Suppressor macrophage (primary cell): ENCODE measurements at places on chromosomes 16 and 17.

GRCh38 chr16:72467157-72467759 lies 295.3 kb upstream of the PMFBP1 start:
- peak; percentile 27 for DNase-seq

DNA sequence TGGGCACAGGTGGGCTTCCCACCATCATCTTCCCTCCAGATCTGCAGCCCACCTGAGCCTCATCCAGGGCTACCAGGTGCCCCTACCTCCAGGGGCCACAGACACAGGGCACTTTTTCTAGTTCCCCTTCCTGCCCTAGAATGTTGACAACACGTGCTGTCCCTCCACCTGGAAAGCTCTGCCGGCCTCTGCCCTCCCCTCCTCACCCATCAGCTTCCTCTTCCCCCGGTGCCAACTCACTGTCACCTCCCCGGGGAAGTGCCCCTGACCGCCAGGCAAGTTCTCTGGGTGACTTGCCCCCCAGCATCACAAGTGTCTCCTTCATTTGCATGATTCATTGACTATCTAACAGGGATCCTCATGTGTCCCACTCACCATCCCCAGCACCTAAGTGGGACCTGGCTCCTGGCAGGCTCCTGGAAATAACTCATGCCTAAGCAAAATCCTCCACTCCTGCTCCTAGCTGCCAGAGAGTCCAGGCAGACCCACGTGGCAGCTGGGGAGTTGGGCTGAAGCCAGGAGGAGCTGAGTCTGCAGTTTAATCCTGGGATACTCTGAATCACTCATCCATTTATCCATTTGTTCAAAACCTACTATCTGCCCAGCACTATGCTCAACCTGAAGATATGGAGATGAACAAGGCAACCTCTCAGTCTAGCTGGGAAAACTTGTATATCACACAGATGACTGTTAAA lies 304.4 kb downstream of the FOXL1 start:
- no peak for DNase-seq

- DNase-seq, result no peak
Observed at GRCh38 chr17:6099492-6099891, 29.3 kb downstream of the WSCD1 start.

DNA sequence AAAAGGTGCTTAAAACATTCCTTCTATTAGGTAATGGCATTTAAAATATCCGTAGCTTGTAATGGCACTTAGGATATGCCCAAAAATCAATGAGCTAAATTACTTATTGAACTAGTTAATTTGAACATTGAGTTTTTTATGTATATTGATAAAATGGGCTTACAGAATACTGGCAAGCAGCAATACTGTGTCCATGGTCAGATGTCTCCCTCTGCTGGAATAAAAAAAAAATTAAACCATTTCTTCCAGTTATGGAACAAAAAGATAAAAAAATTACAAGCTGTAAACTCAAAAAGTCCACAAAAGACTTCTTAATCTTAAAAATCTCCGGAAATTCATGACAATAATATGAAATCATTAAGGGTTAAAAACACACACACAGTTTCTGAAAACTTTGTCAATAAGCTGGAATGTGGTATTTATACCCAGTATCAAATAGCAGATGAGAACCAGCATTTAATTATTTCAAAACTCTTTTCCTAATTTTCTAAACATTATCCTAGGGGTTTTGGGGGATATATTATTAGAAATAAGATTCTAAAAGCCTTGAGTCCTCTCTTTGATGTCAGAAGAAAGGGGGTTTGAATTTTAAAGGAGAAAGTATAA lies 21.5 kb upstream of the PSMD7 start:
- peak; percentile 30 for DNase-seq

- DNase-seq, result no peak
Observed at GRCh38 chr16:27768651-27769272, 218.8 kb downstream of the KATNIP start.

GRCh38 chr17:71658996-71659395 lies 461.8 kb upstream of the SOX9 start:
- no peak for DNase-seq

DNA sequence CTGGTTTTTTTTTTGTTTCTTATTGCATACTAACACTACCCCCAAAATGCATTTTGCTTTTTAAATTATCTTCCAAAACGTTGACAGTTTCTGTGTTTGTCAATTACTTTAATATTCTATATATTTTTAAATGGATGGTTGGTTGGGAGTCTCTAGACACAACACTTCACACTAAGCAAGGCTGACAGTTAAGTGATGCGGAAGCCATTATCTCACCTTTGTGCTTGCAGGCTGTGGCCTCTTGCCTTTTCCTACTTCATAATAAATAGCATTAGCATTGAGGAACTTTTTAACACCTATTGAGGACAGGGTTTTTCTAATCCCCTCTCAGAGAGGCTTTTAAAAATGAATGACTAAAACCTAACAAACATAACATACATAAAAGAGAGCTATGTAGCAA lies 280.8 kb upstream of the TBX2 start:
- DNase-seq, result no peak

DNA sequence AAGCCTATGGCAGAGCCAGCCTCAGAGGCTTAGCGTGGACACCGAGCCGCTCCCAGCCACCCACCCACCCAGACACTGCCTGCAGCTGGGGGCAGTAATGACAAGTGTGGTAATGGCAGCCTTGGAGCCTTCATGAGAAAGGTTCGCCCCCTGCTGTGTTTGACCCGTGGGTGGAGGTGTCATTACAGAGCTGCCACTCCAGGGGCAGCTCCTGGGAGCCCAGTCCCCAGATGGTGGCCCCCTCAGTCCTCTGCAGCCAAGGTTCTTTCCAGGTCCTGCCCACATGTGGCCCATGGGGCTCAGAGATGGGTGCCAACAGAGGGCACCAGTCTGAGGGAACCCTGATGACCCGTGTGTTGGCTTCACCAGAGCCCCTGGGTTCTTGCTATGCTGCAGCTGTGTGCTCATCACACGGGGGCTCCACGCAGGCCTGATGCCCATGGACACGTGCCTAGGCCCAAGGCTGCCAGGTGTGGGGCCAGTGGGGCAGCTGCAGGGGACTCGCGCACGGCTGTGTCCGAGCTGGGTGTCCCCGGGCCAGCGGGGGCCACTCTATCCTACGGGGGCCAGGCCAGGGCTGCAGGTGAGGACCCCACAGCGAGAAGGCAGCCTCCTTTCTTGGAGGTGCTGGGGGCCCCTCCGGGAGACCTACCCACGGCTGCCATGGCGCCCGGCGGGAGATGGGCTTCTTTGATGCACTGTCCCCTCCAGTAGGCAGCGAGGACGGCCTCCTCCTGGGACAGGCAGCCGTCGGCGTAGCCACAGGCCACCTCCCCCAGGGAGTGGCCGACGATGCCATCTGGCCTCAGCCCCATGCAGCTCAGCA lies 8.1 kb downstream of the FASN start:
- DNase-seq, result no peak

DNA sequence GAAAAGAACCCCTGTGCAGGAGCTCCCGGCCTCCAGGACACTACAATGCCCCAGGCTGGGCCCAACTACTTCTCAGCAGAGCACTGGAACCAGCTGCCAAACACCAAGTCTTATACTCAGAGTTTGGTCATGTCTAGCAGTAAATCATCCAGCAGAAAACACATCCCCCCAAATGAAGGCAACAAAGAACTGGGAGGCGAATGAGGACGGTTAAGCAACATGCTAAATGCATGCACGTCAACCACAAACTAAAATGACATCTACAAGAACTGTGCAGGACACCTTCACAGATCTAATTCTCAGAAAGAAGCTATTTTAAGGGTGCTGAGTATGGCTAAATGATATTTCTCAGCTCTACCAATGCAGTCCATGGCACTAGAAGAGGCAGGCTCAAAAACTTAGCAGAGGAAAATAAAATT lies 7.6 kb upstream of the IRX5 start:
- no peak for DNase-seq

DNA sequence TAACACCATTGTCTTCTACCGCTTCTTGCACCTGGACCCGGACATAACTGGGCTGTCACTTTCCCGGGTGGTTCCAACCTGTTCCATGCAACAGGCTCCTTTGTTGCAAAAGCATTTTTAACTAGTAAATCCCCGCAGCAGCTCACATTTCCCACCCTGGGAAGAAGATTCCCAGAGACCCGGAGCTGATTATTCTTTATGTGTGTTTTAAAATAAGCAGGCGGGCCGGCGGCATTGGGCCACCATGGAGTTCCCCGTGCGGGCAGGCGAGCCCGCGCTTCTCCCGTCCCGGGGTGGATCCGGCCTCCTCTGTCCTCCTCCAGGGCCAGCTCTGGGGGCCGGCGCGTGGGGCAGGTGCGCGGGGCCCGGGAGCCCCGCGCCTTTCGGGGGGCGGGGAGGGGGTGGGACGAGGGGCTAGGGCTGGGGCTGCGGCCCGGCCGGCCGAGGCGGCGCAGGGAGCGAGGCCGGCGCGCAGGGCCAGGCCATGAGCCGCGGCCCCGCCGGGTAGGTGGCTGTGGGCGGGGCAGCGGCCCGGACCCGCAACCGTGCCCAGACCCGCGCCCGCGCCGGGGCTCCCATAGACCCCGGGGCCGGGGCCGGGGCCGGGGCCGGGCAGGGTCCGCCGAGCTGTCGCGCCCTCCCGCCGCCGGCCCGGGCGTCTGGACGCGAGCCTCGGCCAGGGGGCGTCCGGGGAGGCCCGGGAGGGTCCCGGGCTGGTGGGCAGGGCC lies 1.7 kb downstream of the CRAMP1 start:
- DNase-seq, result peak; percentile 75

DNA sequence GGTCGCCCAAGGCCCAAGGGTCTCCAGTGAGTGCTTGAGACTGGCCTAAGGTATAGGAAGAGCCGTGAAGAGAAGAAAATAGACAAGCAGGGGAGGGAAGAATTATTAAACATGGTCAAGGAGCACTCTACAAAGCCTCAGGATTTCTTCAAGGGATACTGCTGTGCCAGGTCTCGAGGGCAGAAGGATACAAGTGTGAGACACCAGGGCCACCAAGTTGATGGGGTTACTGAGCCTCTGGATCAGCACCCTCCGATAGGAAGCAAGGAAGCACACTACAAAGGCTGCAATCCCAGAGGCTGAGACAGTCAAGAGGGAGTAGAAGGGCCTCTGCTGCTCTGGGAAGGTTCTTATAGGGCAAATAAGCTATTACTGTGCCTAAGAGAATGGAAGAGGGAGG lies 6.5 kb downstream of the SUPT4H1 start:
- DNase-seq, result no peak

DNA sequence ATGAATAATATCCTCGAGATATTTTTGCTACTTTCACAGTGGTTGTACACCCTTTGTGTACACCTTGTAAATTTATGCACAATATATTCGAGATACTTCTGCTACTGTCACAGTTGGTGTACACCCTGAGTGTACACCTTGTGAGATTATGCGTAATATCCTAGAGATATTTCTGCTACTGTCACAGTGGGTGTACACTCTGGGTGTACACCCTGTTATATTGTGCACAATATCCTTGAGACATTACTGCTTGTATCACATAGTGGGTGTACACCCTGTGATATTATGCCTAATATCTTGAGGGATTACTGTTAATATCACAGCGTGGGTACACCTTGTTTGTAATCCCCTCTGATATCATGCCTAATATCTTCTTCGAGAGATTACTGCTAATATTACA lies 7.2 kb upstream of the NUDT7 start:
- DNase-seq, result no peak

DNA sequence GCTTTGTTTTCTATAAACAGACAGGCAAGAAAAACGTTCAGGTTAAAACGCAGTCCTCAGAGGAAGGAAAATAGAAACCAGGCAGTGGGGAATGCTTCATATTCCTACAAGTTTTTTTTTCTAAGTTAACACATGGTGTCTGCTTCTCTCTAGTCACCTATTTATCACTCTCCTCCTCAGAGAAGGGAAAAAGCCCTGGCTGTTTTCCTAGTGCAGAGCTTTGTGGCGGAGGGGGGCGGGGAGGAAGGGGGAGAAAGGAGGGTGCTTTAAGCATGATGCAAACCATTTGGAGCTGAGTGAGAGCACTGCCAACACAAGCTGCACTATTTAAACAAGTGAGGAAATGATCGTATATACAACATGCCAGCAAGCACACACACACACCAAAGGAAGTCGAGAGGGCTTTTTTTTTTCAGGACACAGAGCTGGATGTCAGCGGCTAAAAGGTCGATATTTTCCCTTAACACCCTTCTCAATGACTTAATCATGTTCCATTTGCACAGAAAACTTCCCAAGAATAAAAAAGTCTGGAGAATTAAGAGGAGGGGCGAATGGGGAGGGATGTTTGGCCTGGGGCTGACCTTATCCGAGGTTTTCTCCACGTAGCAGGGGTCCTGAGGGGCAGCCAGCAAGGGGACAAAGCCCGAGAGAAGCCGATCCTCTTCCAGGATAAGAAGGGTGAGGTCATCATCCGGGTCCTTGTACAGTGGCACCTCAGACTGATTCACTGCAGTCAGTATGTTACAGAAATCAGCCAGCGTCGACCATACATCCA lies 117.4 kb downstream of the HIC1 start:
- no peak for DNase-seq

DNA sequence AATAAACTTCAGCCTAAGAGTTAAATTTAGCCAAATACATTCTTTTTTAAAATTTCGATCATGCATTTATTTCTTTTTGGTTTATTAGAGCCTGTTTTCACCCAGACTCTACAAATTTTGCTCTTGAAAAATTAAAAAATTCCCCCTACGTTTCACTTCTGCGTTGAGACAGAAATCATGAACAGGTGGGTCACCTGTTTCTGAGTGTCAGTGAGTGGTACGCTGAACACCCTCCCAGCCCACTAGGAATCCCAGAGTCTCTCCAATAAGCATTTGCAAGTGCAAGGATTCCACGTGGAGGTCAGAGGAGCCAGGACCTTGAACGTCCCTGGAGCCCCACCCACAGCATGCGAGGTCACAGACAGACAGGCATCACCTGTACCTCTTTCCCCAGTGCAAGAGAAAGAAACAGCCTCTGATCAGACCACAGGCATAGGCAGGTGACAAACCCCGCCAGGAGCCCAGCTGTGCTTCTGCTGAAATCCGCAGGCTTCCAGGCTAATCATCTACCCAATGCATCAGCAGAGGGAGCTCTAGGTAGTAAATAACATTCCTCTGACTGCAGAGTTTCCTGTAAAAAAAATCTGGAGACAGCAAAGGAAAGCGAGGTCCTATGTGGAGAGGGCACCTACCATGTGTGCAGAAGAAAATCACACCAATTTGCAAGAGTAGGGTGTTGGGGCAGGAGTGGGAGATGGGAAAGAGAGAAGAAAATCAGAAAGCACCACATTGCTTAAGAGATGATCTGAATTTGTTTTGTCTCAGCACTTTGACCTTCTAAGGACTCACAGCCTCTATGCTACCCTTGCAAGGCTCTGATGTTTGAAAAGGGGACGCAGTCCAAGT lies 5.9 kb upstream of the XYLT1 start:
- DNase-seq, result peak; percentile 57

GRCh38 chr17:50872710-50873424 lies 6.7 kb upstream of the TOB1 start:
- DNase-seq, result peak; percentile 63

GRCh38 chr17:60481604-60482003 lies 44.4 kb downstream of the APPBP2 start:
- no peak for DNase-seq

GRCh38 chr16:48188449-48189102 lies 32.8 kb upstream of the ABCC12 start:
- DNase-seq, result peak; percentile 93

GRCh38 chr16:30458561-30459394 lies 13.1 kb upstream of the SEPHS2 start:
- peak; percentile 88 for DNase-seq
